ENCODE measurements at places on chromosomes 3 and 15.

DNA sequence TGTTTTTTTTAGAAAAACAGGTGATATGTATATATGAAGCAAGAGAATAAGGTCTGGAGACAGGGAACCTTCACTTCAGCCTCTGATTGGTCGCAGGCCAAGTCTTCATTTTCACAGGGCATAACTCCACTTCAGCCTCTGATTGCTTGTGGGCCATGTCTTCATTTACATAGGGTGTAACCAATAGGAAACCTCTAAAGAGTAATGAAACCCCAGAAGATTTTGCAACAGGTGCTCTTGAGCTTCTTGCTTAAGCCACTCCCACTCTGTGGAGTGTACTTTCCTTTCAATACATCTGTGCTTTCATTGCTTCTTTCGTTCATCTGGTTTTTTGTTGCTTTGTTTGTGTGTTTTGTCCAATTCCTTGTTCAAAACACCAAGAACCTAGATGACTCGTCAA is 22.6 kb upstream of the SCG3 start:
- DNase-seq: no peak

DNA sequence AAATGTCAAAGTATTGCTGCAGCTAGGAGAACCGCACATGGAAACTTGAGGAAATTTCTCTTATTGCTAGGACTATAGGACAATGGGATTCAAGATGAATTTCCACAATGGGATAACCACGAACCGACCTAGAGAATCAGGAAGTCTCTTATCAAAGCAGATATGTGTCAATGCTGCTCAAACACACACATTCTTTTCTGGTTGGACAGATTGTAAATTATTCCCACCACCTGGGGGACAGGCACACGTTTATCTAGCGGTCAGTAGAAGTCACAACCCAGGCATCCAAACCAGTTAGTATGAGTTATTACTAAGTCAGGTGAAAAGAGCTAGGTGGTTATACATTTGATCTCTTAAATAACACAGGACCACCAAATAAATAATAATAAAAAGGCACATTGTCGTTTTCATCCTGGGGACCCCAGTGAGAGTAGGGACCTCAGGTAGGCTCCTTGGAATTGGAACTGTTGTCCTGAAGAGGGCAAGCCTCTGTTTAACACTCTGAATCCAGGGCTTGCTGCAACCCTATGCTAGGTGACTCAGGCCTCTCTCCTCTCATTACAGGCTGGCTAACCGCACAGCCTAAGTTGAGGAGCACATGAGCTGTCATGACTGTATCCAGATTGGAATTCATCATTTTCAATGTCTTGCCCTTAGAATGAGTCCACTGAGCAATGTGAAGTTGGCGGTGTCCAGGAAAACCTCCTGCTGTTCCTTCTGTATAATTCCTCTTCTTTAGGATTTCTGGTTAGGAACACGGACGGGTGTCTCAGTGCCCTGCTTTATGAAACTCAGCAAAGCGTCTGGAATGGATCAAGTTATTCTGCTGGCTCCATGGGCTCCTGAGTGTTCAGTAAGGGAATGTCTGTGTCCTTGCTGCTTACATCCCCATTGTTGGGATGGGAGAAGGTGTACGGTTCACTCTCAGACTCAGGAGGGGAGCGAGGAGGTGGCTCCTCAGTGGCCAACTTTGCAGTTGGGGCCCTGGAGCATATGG is 59.0 kb downstream of the CLEC3B start:
- DNase-seq: no peak

- no peak for DNase-seq
Observed at GRCh38 chr15:26971271-26972018, 464 bp downstream of the GABRG3 start.

DNA sequence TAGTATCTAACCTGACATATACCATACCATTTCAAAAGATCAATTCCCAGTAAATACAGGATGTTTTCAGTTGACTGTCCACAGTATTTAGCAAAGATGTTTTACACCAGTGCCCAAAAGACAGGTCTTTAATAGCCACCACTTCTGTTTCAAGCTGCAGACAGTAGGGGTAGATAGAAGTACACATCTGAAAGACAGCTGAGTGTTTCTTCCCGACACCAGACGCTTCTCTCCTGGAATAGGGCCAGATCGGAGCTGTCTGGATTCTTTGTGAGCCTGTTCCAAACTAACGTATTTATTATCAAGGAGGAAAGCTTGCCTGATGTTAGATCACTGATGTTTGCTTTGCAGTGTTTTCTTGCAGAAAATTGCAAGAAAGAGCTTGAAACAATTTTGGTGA is 136.1 kb upstream of the RBMS3 start:
- DNase-seq: no peak

DNA sequence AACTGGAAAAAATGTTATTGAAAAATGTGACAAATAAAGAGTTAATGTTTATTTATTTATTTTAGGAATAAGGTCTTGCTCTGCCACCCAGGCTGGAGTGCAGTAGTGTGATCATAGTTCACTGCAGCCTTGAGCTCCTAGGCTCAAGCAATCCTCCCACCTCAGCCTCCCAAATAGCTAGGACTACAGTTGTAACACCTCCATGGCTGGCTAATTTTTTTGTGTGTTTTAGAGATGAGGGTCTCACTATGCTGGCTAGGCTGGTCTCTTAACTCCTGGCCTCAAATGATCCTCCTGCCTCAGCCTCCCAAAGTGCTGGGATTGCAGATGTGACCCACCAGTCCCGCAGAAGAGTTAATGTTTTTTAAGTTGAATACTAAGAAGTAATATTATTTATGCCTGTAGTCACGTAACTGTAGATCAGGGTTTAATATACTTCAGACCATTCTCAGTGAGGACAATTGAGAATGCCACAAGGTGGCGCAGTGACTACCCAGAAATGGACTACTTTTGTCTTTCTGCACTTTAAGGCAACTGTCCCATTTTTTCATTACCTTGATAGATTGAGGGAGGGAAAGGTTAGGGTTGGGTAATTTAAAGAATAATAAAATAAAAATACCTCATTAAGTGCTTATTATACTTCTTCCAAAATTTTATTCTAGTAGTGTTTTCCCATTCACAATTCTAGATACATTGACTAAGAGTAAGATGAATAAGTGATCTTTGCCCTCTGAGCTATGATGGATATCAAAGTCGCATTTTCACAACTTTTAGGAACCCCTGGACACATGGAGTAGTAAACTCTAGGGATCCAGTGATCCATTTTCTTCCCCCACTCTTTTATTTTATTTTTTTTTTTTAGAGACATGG is 6.0 kb downstream of the MUC13 start:
- DNase-seq: no peak

DNA sequence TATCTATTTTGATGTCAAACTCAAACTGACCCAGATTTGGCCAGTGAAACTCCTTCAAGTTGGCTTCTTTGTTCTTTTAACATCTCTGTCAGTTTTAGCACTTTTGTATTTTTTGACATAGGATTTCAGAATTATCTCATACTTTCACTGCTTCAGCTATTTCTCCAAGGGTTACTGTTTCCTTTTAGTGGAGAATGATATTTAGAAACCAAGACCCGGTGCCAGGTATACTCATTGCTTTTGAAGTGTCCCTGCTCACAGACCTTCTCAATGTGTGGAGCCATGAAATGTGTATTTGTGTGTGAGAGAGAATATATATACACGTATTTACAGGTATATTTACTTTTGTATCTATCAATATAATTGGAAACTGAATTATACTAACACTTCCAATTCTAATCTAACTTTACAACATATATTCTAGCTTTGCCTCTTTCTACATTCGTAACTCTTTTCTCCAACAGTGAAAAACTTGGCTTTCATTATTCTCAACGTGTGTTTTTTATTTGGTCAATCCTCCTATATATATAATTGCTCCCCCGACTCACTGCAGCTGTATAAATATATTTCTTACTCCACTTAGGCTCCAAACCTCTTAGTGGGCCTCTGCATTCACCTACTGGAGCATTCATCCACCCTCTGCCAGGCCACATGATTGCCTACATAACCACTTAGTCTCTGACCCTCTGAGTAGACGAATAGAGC is 54.0 kb downstream of the OTOL1 start:
- no peak for DNase-seq

- no peak for DNase-seq
Observed at GRCh38 chr15:79919749-79920511, 23.1 kb upstream of the MTHFS start.

DNA sequence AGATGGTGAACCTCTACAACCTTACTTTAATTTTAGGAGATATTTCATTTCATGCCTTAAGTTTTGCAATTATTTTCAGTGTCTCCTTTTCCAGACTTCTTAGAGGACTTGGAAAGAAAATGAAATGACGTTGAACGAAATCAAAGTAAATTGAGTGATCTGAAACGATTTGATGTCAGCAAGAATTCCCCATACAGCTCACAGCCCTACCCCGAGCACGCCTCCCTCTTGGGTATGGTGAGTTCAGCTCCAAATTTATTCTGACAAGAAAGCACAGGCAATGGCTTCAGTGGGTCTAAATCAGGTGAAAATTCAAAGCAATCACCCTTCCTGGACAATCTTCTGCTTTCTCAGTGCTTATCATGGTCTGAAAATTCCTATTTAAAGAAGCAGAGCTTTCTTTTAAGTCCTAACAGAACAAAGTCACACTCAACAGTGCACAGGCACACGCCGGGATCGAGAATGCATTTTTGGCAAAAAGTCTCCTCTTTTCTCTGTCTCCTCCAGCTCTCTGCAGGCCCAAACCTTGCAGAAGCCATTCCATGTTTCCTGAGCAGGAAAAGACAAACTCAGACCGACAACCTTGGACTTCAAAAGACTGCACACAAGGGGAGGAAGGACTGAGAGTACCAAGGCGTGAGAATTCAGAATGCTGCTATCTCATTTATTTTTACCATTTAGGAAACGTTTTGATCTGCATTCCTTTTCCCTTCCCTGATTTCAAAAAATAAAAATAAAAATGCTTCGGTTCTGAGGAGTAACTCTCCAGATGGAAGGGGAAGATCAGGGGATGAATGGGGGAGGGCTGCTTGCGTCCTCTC is 72.0 kb downstream of the CCNL1 start:
- no peak for DNase-seq

GRCh38 chr3:152365766-152366593 is 97.3 kb downstream of the MBNL1 start:
- no peak for DNase-seq

DNA sequence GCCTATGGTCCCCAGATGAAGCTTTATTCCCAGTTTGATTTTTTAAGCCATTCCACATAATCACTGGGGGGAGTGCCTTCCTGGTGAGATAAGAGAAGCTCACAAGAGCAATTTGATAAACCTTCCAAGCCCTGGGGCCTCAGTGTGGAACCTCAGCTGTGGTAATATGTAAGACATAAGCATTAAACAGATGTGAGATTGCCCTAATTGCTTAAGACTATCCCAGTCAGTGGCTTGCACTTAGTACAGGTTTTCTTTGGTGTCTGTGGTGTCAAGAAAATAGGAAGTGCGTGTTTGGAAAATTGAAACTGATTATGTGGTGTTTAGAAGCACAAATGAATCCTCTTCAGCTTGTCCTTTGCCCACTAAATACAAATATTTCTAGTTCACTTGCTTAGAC is 54.3 kb downstream of the LRRN1 start:
- no peak for DNase-seq

- no peak for DNase-seq
Observed at GRCh38 chr3:108406661-108407206, 103.7 kb downstream of the MYH15 start.

DNA sequence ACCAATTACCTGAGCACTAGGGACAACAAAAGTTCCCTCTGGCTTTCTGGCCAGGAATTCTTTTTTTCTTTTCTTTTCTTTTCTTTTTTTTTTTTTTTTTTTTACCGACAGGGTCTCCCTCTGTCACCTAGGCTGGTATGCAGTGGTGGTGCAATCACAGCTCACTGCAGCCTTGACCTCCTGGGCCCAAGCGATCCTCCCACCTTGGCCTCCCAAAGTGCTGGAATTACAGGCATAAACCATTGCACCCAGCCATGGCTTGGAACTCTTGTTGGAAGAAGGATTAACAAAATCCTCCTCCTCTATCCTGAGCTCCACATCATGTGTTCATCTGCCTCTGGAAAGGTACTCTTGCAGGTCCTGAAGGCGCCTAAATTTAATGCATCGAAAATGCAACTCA is 2.9 kb upstream of the LTF start:
- no peak for DNase-seq

- DNase-seq: no peak
Observed at GRCh38 chr3:106862067-106862466, 515.2 kb upstream of the CCDC54 start.

DNA sequence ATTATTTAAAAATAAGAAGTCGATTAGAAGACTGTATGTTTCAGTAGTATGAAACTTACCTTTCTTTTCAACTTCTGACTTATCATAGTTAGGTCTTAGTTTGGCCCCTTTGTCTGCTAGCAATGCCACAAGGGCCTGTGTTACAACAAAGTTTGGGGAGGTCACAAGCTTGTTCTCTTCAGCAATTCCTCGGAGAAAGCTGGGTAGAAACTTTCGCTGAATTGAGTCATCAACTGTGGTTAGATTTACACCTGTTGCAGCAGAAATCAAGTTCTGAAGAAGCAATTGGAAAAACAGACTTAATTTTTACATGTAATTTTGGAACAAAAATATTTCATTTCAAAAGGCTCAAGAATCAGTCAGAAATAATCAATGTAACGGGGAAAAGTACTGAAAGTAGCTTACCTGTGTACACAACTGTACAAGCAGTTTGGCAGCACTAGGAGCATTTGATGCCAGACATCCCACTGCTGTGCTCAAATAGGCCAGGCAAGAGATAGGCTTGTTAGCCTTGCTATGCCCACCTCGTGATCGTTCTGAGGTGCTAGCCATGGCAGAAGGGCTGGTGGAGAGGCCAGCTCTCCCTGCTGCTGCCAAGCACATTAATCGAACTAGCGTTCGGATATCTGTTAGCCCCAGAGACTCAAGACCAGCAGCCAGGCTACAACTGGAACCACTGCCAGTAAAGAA is 58.6 kb downstream of the FBXL22 start:
- DNase-seq: no peak

DNA sequence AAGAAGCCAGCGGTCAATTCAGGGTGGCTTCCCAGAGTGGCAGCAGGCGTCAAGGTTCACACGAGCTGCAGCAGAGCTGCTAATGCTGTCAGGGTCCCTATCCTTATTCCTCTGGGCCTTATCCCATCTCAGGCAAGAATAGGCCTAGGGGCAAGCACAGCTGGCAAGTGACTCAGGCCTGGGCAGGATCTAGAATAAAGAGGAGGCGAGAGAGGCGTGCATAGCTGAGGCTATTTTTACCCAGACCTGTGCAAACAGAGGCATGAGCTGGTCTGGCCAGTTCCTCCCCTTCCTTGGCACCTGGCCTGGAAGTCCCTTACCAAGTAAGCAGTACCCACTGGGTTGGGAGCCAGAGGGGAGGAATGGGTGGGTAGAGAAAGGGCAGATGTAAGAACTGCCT is 12.2 kb upstream of the VIPR1 start:
- DNase-seq: no peak

DNA sequence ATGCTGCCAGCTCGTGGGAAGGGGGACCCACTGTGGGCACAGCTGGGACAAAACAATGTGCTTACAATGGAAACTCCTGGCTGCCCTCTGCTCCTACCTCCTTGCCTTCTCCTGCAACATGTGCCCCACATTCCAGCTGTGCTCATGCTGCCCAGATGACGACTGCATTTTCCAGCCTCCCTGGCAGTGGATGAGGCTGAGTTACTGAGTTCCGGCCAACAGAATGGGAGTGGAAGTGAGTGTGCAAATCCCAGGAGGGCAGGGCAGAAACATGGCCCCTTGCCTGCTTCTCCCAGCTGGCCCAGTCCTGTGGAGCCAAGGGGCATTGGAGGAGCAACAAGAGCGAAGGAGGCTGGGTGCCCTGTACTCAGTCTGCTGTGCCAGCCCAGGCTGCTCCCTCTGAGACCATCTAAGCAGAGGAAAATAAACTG is 17.1 kb downstream of the KLF15 start:
- DNase-seq: no peak

Data from GM12891 (cell line).